ENCODE measurements at places on chromosomes 13 and 19.
A peak's percentile ranks its signal among the peaks of the same experiment; 100 is the strongest.

DNA sequence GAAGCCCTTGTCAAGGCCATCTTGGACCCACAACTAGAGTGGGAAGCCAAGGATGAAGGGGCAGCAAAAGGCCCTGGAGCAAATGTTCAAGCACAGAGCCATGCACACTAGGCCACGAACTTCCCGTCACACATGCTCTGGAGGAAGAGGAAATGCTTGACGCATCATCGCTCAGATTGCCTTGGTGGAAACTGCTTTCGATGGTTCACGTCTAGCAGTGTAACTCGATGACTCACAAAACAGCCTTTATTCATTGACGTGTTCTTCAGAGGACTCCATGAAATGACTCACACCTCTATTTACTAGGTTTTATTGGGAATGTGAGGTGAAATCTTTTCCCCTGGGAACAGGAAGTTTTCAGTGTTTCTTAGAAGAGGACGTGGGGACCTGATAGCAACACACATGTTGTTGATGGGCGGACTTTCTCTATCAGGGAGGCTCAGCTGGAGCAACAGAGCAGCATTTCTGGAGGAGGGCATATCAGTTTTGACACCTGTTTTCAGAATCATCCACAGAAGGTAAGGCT, 79.8 kb upstream of the FLT1 start:
- no peak for DNase-seq

DNA sequence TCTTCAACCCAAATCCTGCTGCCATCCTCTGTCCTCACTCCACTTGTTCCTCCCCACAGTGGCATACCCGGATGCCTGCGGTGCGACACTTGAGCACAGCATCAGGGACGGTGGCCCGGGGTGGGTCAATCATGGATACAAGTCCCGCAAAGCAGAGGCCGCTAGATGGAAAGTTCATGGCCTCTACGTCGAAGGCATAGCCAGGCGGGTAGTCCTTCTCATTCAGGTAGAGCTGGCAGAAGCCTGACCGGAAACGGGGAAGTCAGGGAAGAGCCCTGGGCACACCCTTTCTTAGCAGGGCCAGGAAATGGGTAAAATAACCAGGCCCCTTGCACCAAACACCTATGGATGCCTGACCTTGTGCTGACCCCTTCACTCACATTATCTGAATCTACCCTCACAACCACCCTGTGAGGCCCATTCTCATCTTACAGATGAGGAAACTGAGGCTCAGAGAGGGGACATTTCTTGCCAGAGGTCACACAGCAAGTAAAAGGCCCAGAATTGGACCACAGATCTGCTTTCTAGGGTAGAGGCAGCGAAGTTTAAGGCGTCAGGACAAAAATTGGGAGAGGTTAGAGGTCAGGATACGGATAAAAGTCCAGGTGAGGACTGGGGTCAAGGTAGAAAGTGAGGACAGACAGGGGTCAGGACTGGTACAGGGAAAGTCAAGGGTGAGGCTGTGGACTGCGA, 6.5 kb downstream of the ATP4A start:
- DNase-seq: no peak

- DNase-seq: no peak
These were observed 84.9 kb downstream of the ZIC5 start for GRCh38 chr13:99886706-99887105.

GRCh38 chr19:16193466-16193865, 4.2 kb upstream of the AP1M1 start:
- no peak for DNase-seq

- no peak for DNase-seq
These were observed 102.1 kb downstream of the VWA8 start for GRCh38 chr13:41858780-41859179.

DNA sequence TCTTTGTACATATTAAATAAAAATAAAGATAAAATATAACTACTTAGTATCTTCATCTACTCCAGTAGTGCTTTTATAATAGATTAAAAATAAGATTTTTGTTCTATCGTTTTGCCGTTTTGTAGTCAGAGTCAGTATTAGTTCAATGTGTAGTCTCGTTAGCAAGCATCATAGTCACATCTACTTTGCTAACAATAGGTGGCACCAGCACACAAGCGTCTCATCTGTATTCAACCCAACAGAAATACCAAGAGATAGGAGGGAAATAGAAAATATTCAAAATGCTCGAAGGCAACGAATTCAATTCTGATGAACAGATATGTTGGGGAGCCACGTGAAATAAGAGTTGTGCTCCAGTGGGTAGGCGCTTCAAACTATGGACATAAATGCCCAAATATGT, 21.4 kb upstream of the MICU2 start:
- no peak for DNase-seq

DNA sequence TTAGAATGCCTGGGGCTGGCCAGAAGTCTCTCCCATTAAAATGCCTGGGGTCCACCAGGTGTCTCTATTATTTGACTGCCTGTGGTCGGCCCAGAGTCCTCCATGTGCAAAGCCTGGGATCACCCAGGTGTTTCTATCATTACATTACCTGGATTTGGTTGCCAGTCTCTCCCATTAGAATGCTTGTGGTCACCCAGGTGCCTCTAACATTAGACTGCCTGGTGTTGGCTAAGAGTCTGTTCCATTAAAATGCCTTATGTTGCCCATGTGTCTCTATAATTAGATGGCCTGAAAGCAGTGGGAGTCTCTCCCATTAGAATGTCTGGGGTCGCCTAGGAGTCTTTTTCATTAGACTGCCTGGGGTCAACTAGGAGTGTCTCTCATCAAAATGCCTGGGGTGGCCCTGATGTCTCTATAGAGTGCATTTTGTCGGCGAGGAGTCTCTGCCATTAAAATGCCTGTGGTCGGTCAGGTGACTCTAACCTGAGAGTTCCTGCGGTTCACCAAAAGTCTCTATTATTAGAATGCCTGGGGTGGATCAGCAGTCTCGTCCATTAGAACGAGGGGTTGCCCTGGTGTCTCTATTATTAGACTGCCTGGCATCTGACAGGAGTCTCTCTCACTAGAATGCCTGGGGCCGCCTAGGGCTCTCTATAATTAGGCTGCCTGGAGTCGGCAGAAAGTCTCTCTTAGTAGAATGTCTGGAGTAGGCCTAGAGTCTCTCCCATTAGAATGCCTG, 1540.5 kb downstream of the UQCRFS1 start:
- DNase-seq: no peak

DNA sequence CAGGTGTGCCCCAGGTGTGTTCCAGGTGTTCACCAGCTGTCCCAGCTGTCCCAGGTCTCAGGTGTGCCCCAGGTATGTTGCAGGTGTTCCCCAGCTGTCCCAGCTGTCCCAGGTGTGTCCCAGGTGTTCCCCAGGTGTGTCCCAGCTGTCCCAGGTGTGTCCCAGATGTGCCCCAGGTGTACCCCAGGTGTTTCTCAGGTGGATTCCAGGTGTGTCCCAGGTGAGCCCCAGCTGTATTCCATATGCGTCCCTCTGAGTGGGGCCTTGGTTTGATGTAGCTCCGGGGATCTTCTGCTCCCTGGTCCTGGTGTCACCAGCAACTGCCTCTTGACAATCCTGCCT, 719 bp upstream of the GRK1 start:
- DNase-seq: no peak

DNA sequence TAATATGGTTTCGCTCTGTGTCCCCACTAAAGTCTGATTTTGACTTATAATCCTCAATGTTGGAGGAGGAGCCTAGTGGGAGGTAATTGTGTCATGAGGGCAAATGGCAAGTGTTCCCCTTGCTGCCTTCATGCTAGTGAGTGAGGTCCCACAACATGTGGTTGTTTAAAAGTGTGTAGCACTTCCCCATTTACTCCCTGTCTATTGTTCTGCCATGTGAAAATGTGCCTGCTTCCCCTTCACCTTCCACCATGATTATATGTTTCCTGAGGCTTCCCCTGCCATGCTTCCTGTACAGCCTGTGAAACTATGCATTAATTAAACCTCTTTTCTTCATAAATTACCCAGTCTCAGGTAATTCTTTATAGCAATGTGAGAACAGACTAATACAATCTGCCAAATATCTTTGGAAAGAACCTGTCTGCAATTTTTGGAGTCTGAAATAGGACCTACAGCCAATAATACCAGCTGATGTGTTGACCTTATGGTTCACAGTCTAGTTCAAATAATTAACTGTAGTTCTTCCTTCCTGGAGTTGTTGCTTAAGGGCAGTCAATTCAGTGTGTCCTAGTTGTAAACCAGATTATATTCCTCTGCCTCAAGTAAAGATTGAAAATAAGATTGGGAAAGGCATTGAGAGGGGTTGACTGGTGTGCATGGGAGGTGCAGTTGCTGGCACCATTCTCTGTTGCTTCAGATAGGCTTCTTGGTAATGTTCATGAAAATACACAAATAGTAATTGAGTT, 1442.9 kb downstream of the SLITRK1 start:
- DNase-seq: no peak

DNA sequence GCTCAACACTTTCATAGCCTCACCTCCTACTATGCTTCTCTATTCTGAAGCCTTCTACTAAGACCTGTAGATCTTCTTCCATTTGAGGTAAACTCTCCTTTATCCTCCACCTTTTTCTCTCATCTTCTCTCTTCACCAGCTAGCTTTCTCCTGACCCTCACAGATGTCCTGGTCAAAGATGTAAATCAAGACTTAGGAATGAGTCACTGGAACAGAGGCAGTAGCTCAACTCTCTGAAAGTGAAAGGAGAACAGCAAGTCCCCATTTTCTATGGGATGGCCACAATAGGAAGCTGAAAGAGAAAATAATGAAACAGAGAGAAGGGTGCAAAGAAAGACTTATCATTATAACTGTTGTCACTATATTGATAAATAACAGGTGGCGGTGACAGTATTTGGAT, 86.1 kb upstream of the DOCK9 start:
- DNase-seq: no peak

GRCh38 chr13:110257408-110257807, 49.5 kb downstream of the COL4A1 start:
- DNase-seq: no peak

- DNase-seq: no peak
These were observed 3.0 kb downstream of the GTPBP3 start for GRCh38 chr19:17340302-17340870.

- DNase-seq: no peak
These were observed 15.3 kb downstream of the TMEM38A start for GRCh38 chr19:16676101-16676798.

GRCh38 chr13:32031025-32031814, at the start of gene FRY:
FRY (plus strand) TSS chr13:32031774; CDS start chr13:32031796, 22 bp downstream.
- DNase-seq: peak; percentile 85

DNA sequence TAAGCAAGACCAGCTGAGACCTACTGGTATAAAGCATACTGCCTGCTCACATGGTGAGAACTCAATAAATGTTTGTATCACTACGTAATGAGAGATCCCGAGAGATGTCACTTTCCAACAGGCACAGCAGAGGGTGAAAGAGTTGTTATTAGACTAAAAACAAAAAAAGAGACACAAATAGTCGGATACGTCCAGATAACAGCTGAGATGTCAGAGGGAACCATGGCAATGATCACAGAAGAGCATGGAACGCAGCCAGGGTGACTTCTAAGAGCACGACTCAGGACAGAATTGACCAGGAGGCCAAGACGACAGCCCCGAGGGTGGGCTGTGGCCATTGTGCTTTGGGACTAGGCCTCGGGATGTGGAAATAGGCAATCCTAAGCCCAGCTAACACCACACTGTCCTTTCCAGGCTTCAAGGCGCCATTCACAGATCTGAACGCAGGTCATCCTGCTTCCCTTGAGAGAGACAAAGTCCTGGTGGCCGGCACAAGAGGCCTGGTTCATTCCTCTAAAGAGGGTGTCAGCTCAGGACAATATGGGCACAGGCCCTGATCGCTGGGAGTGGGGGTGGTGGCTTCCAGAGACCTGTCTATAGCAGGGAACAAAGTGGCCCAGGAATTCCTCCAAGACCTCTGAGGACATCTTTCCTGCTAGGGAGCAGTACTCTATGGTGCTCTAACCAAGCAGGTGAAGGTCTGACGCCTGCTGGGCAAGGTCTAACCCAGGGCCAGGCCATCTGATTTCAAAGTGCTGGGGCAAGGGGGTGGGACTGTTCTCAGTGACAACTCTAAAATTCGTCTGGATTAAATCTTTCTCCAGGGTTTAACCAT, 3.2 kb downstream of the SH3GL1 start:
- no peak for DNase-seq

DNA sequence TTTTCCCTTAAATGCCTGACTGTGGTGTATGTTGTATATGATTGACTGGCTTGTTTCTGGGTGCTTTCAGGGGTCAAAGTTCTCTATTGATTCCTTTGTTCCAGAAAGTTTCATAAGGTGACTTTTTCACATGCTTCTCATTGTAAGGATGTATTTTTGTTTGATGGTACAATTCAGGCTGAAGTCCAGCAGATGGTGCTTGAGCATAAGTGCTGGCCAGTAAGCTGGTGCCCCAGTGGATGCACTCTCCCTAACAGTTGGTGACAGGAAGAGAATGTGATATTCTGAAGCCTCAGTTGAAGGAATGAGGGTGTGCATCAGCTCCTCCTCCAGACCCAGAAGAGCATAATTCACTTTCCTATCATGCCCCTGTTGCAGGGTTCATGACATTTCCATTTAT, 1941.6 kb upstream of the PRR20A start:
- DNase-seq: peak; percentile 18

DNA sequence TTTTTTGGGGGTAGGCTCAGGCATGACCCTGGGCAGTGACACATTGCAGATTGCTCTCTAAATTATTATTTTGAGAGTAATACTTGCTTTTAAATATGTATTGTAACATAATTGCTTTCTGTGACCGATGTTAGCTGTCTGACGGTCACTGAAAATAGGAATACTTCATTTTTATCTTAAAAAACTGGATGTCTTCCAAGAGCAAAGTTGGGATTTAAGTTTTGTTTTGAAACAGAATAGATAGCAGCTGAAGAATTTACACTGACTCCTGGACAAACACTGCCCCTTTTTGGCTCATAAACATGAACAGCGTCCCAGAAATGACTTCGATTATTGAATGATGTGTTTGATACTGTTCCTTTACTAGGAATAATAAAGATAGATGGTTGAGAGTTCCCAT, 535.9 kb downstream of the GPC5 start:
- DNase-seq: no peak

GRCh38 chr19:38394488-38394887, 6.0 kb downstream of the SPRED3 start:
- peak; percentile 75 for DNase-seq

DNA sequence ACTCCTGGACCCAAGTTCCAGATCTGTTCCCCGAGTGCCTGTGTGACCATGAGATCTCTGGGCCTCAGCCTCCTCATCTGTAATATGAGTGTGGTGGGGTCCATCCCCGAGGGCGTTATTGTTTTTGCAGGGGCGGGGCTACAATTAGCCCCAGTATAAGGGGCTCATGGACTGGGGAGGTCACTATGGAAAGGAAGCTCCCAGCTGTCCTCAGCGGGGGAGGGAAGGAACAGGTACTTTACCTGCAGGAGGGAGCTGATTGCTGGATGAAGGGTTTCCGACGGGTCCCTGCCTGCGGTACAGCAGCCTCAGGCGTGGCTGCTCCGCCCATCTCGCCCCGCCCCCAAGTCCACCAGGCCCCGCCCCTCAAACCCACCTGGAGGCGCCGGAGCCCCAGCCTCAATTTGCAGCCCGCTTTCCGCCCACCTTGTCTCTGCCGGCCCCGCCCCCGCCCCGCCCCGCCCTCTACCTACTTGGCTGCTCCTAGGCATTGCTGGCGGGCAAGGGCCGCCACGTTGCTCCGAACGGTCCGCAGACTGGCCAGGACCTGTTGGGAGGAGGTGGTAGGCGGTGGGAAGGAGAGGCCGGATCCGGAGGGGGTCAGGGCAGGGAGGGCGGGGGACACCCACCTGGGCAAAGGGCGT, 5.5 kb downstream of the PDE4C start:
- DNase-seq: no peak

- no peak for DNase-seq
These were observed 12.7 kb upstream of the PTBP1 start for GRCh38 chr19:784541-784940.

- no peak for DNase-seq
These were observed 10.1 kb downstream of the FOSB start for GRCh38 chr19:45477713-45478453.

GRCh38 chr19:11166281-11167142, 10.9 kb upstream of the SPC24 start:
- no peak for DNase-seq
